Sigmoid colon (tissue), 7 donors: ENCODE measurements at places on chromosomes 6 and 20.

DNA sequence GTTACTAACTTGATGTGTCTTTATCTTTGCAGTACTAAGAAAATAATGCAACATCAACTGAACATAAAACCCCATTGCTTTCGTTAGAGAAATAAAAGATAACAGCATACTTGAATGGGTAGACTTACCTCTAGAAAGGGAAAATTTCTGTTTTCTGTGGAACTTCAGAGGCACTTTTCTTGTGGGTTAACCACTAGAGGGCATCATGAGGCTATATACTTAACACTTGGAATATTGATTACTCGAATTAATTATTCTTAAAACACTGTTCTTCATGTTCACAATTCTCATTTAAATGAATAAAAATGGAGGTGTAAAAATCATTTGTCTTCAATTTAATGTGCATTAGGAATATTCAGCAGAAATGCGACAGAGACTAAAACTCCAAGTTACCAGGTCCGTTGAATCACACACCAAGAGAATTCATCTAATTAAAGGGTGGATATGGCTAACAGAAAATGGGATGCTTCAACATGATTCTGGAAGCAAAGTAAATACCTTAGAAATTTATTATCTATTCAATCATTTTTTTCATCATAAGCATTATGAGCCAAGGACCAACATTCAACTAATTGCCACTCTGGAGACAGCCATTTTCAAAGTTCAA lies 330.8 kb upstream of the PREP start:
- DNase-seq, result no peak

GRCh38 chr20:61556111-61556510 lies 304.1 kb downstream of the CDH4 start:
- no peak for DNase-seq

- DNase-seq, result peak; percentile 66
Measured at GRCh38 chr20:41617059-41617901, 897 bp downstream of the CHD6 start.

DNA sequence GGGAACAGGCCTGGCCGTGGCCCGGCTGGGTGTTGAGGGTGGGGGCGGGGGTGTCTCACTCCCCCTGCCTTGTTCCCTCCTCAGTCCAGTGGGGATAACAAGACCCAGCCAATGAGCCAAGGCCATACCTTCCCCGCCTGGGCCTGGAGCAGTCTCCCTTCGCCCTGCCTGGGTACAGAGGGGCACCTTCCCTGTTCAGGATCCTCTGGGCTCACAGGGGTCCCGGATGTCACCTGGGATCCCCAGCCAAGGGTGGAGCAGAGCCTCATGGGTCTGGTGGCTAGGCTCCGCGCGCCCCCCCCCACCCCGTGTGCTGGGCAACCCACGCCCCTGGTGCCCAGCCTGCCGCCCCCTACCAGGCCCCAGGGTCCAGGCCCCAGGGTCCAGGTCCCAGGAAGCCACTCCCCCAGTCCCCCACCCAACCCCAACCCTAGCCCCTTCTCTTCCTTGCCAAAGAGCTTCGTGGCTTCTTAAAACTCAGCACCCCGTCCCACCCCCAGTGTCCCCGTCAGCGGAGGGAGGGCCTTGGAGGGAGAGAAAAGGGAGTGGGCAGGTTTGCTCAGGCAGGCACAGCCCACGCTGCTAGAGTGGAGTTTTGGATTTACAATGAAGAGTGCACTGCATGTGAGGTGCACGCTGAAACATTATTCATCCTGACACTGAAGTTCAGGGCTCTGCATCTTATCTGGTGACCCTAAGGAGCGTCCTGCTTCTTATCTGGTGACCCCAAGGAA lies 11.8 kb downstream of the HRH3 start:
- no peak for DNase-seq

DNA sequence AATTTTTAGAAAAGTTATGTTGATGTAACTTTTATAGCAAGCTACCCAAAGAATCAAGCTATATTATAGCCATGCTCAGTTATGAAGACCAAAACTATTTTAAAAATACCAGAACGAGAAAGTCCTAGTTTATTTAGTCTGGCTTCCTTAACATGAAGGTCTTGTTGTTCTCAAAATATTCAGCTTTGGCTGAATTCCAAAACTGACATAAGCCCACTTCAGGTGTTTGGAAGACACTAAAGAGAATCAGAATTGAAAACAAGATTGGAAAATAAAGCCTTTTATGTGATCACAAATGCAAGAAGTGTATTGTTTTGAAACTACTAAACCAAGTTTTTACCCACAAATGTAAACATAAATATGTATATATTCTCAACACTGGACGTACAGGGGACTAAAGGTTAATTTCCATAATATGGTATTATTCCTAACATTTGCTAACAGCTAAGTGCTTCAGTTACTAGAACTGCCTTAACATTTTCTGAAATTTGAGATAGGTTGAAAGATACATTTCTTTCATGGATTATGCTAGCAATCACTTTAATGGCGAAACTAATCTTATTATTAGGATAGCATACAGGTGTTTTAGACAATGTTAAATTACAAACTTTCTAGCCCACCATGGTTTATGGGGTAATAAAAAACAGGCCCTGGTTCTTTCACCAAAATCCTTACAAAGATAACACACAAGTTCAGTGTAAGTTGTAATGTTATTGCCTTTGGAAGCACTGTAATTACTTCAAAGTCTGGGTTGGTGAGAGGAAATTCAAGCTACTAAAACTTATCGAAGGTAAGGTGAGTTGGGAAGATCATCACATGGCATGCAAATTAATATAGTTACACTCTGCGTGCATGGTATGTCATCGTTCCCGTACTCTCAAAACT lies 1.6 kb downstream of the MAP3K5 start:
- DNase-seq, result no peak

- DNase-seq, result no peak
Measured at GRCh38 chr6:14834851-14835530, 410.9 kb upstream of the JARID2 start.

- no peak for DNase-seq
Measured at GRCh38 chr6:123794190-123794589, 9.5 kb upstream of the NKAIN2 start.

- DNase-seq, result no peak
Measured at GRCh38 chr6:46395530-46395929, 95.7 kb downstream of the RCAN2 start.
